ENCODE measurements at places on chromosomes 7 and 10.

DNA sequence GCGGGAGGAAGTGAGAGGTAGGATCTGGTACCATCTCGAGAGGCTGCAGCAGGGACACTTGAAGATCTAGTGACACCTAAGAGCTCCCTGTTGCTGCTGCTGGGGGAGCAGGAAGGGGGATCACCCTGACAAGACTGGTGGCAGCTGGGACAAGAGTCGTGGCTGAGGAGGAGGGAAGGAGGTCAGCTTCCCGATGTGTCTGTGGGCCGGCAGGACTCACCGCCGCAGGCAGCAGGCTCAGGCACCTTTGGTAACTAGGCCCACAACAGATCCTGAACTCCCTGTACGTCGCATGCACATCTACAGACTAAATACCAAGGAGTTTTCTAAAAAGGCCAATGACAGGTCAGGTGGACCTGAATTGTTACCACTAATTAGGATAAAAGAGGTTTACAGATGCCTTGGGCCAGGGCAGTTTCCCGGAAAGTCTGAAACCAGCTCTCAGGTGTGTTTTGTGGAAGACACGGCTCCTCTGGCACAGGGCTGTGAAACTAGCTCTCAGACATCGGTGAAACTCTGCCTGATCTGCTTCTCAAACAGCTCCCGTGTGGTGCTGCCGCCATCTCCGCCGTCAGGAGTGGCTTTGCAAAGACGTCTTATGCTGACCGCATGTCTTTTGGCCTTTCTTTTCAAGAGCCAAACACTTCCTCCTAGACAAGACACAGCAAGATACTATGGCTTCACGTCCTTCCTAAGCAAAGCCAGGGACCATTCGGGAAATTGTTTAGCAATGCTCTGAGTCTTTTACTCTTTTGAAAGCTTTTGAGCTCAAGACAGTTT, 609.7 kb downstream of the PTPRN2 start:
- DNase-seq, result no peak

- DNase-seq, result no peak
Measured at GRCh38 chr7:22470981-22471380, 29.0 kb downstream of the STEAP1B start.

- no peak for DNase-seq
Measured at GRCh38 chr10:62978482-62978881, 154.6 kb upstream of the NRBF2 start.

GRCh38 chr10:79022565-79023230, 46.1 kb upstream of the ZMIZ1 start:
- no peak for DNase-seq

GRCh38 chr10:89613582-89613981, 31.5 kb downstream of the PANK1 start:
- no peak for DNase-seq

DNA sequence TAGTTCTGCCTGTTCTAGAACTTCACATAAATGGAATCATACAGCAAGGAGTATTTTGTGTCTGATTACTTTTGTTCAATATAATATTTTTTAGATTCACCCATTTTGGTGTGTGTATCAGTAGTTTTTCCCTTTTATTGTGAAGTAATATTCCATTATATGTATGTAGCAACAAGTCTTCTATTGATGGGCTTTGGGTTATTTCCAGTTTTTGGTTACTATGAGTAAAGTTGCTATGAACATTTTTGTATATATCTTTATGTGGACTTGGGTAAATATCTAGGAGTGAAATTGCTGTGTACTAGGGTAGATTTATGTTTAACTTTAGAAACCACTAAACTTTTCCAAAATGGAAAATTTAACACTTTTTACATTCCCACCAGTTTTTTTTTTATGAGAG, 35.7 kb downstream of the ADK start:
- DNase-seq, result no peak

DNA sequence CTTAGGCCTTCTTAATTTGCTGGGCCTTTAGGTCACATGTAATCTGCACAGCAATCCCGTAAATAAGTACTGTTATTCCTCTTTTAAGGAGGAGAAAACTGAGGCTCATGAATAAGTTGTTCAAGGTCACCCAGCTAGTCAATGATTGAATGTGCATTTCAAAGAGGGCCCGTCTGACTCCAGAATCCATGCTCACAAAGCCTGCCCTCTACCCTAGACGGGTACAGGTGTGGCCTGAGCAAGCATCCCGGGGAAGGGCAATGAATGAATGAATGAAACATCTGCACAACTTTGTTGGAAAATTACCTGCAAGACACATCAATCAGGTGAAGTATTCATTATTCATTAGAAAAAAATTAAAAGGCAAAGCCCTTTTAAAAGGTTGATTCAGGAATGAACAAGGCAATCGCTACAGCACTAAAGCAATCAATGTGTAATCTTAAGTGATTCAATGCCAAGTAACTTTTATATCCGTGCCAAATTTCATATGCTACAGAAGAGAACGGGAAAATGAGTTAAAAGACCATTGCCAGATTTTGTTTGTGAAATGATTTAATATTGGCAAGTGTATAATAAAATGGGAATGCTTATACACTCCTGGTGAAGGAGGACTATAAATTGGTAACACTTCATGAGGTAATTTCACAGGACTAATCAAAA, 61.1 kb downstream of the TLL2 start:
- DNase-seq, result no peak

GRCh38 chr10:71971769-71972555, 7.8 kb downstream of the CHST3 start:
- DNase-seq, result no peak

DNA sequence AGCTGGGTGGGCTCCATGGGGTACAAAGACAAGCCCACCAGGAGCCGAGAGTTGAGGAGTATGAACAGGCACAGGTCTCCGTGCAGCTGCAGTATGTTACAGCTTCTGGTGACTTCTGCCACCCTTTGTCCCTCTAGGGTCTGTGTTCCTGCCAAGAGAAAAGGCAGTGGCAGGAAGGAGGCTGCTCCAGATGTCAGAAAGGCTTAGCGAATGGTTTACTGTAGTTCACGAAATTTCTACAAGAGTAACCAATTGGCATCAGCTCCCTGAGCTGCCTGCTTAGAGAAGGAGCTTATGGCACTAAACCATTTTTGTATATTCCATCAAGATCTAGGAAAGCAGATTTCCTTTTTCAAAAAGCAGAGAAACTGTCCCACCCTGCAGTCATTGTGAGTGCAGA, 48.2 kb upstream of the TMEM72 start:
- no peak for DNase-seq

- no peak for DNase-seq
Measured at GRCh38 chr7:66076462-66077329, 1.1 kb downstream of the ASL start.

DNA sequence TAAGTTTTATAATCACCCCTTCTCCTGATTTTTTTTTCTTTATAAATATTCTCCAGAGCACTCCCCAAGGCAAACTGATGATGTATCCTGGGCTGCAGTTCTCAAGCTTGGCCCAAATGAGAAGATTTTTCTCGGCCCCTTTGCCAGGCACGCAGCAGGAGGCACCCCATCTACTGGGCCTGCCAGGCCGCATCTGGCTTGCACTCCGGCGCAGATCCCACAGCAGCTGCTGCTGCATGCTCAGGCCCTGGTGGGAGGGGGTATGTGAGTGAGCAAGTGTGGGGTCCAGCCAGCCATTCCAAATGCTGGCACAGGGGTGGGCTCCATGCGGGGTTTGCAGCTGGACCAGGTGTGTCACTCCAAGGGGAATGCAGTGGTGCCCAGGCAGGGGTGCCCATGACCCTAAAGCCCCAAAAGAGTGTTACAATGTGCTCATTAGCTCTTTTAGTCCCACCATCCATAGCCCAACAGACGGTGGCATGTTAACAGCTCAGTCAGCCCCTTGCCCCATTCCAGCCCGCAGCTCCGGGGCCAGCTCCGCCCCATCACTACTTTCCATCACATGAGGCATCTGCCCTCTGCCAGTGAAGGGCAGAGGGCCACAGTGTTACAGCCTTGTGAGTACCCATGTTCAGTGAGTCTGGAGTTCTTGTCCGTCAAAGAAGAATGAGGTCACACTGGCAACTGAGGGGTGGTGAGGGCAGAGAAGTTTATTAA, 25.9 kb downstream of the OAT start:
- DNase-seq, result no peak

GRCh38 chr10:121667948-121668313, 69.7 kb upstream of the FGFR2 start:
- DNase-seq, result no peak

- DNase-seq, result no peak
Measured at GRCh38 chr7:27303026-27303425, 60.4 kb downstream of the EVX1 start.

Data from globus pallidus (tissue), 1 donor.